ENCODE measurements at places on chromosomes 4 and X.
A peak's percentile ranks its signal among the peaks of the same experiment; 100 is the strongest.

DNA sequence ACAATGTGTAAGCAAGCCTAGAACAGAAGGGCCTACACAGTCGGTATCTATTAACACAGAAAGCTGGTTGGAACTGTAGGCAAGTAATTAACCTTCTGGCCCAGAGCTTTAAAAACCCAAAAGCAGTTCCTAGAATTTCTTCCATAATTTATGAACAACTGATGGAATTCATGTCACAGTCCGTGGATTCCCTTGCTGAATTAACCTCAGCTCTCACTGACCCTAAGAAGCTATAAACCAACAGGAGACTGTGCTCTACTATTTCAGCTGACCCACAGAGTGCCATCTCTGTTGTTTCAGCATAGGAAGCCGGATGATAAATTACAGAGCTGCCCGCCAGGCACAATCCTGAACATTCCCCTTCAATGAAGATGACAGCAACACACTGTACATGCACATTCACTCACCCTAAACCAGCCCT, 157.3 kb downstream of the PRDM5 start:
- DNase-seq = no peak

GRCh38 chrX:38561126-38561868, at the start of gene TSPAN7:
TSS of gene TSPAN7 (plus strand) at chrX:38561542. CDS start at chrX:38561547, 5 bp downstream.
- peak; percentile 70 for DNase-seq

GRCh38 chr4:39320381-39321115, 45.6 kb downstream of the RFC1 start:
- no peak for DNase-seq

DNA sequence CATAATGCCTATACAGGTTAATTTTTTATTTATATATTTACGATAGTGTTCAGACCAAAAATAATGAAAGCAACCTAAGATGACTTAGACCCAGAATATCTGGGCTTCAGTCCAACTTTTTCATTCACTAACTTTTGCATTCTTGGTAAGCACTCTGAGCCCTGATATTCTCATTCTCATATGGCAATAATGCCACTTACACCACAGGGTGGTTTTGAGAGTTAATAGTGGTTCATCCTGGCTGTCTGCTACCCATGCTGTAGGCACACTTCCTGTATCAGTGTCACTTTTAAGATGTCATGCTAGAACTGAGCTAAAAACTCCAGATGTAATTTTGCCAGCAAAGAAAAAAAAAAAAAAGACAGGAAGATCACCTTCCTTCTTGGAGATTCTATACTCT, 508.7 kb upstream of the FMR1 start:
- no peak for DNase-seq

- no peak for DNase-seq
These were observed 120.4 kb upstream of the SLC34A2 start for GRCh38 chr4:25535278-25535677.
